ENCODE measurements at places on chromosomes 1 and 21. TPM values are rescaled to one million over a fixed set of nuclear protein-coding genes. Genes with fewer than 3 reads are reported as not detected.

GRCh38 chr1:87712261-87713010, 383.8 kb downstream of the LMO4 start:
- DNase-seq, result no peak

DNA sequence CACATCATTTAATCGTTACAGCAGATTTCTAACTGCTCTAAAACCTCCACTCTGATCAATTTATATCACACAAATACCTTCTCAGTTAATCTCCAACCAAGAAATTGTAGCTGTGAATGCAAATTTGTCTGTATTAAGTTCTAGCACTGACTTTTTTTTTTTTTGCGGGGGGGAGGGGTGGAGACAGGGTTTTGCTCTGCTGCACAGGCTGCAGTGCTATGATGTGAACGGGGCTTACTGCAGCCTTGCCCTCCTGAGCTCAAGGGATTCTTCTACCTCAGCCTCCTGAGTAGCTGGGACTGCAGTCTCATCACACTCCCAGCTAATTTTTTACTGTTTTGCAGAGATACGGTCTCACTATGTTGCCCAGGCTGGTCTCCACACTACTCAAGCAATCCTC, 163.6 kb downstream of the RERE start:
- no peak for DNase-seq

GRCh38 chr1:18556364-18556763, 74.3 kb upstream of the PAX7 start:
- no peak for DNase-seq

GRCh38 chr1:235883261-235883927, 16.7 kb upstream of the LYST start:
- DNase-seq, result peak; percentile 90

GRCh38 chr1:87106144-87106543, 191.7 kb downstream of the HS2ST1 start:
- no peak for DNase-seq

DNA sequence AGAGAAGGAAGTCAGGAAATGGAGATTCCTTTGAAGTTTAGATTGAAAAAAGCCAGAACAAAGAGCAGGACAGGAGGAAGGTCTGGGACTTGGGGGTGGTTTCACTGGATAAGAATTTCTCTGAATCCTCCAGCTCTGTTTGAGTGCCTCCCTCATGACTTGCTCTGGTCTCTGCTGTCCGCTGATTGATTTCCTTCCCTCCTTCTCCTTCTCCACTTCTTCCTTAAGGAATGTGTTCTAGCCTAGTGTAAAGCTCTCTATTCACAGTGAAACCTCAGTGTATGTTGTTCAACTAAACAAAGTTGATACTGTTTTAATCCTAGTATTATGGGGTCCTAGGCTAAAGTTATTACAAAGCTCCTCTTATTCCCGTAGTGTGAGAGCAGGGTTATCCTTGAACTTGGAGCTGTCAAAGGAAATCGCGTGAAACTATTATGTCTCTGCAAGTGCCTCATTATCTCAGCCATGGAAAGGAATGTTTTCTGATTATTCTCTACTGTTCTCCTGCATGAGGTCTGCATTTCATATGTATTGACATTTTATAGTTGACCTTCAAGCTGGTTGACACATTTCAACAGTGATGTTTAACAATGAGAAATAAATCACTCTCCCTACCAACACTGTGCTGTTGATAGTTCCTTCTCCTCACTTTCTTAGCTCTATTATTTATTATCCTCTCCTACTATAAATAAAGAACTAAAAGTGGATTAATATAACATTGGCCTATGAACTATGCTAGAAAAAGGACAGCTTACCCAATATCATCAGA, 82.7 kb upstream of the KCTD3 start:
- DNase-seq, result no peak

DNA sequence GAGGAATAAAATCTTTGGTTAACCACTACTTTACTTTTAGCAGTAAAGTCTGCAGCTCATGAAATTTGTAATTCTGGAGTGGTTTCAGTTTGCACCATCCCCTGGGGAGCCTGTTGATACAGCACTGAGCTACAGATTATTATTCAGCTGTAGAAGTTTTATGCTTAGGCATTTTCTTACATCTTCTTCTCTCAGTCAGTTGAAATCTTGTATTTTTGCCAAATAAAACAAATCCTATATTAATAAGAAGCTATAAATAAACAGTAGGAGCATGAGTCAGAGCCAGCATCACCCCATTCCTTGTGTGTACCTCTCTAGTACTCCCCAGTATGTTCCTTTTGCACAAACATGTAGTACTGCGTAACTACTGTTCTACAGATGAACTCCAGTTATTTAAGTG, 118.9 kb downstream of the ATF6 start:
- no peak for DNase-seq

DNA sequence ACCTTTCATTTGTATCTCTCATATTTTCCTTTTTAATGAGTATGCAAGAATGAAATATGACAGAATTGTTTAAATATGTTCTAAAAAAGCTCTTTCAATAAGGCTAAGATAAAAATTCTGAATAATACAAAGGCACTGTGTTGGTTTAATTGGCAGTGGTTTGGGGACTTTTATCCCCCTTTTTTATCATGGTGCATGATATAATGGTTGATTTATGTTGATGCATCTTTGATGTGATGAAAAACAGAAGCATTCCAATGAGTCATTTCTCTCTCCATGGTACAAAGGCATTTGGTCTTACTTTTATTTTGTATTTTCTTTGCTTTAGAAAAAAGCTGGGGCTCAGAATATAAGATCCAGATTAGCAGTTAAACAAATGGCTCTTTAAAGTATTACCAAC, 127.2 kb upstream of the GREM2 start:
- DNase-seq, result no peak

DNA sequence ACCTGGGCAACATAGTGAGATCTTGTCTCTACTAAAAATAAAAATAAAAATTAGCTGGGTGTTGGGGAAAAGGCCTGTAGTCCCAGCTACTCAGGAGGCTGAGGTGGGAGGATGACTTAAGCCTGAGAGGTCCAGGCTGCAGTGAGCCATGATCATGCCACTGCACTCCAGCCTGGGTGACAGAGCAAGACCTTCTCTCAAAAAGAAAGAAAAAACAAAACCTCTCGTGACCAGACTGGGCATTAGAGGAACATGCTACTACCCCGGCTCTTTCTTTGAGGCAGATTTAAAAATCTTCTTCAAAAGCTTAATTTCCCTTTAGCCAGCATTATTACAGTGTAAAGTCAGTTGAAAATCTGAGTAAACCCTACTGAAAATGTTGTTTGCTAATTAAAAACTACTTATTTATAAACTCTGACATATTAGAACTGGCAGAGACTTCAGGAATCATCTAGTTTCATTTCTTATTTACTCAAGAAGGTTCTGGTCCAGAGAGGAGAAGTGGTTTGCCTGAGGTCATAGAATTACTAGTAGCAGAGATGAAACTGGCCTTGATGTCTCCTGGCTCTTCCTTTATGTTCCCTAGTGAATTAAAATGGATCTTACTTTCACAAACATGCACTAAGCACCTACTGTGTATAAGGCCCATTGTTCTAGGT, 11.6 kb upstream of the ELAVL4 start:
- no peak for DNase-seq

Gene OR2T2
- not detected for total RNA-seq

Gene PROX1
- total RNA-seq, result 12.4 TPM

Gene OR6K3
- not detected for total RNA-seq

Gene MTF2
- 86.9 TPM for total RNA-seq

All from cerebellum (tissue), 4 donors.